Lower leg skin (tissue), 4 donors: ENCODE measurements at places on chromosomes 6 and 20. TPM values are rescaled to one million over a fixed set of nuclear protein-coding genes. Genes with fewer than 3 reads are reported as not detected.

DNA sequence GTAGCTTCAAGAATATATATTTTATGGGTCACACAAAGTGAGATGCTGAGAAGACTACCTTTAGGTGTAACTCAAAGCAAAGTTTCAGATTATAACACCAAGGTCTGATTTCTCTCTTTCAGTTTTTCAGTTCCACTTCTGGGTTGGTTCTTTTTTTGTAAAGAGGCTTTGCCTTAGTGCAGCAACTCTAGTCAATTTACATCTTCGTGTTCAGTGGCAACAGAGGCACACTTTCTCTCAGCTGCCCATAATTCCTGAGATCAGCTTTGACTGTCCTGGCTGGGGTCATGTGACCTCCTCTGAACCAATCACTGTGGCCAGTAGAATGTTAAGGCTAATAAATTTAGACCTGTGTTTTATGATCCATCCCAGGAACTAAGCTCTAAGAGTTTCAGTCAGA, 120.2 kb downstream of the TINAG start:
- no peak for DNase-seq

- DNase-seq: no peak
Observed at GRCh38 chr20:37317316-37317715, 27.9 kb downstream of the MANBAL start.

DNA sequence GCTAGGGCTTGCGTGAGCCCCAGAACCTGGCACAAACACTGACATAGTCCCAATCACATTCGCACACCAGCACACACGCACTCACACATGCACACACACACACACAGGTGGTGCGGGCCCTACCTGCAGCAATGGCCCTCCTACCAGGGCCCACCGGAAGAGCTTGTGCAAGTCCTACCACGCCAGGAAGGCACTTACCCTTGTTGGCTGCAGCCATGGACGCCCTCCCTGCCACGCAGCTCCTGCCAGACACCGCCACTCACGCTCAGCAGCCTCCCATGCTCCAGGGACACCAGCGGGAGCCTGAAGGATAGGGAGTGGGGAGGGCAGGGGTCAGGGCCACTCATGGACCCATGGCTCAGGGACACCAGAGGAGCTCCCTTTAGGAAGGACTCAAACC, 7.7 kb downstream of the ADISSP start:
- DNase-seq: no peak

DNA sequence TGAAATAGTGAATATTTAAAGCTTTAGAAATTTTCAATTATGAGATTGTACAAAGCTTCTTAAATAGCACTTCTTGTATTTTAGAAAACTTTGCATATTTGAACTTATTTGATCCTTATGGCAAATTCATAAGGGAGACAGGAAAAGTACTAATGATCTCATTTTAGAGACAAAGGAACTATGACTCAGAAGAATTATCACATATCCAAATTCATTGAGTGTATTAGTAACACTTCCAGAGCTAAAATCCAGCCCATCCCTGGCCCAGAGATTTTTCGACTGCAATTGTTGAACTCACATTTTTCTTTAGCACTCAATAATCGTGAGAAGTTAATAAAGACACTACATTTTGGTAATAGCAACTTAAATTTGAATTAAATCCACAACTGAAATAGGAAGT, 704.3 kb downstream of the EPM2A start:
- no peak for DNase-seq

SLC32A1 gene
- not detected for total RNA-seq

DNA sequence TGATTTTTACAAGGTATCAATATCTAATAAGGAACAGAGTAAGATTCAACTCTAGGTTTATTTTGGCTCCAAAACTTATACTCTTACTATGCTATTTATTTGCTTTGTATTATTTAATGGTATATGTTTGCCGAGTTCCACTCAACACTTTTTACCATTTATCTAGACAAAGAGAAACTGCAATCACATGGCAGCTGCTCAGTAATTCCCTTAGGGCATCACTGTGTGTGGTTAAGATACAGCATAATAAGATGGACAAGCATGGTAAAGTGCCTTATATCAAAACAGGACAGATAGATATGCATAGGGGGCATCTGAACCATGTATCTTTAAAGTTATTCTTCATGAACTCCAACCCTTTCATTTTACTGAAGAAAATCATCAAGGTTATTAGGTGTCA, 483.0 kb upstream of the ID4 start:
- no peak for DNase-seq

FOXC1 gene
- total RNA-seq: 16.0 TPM

DNA sequence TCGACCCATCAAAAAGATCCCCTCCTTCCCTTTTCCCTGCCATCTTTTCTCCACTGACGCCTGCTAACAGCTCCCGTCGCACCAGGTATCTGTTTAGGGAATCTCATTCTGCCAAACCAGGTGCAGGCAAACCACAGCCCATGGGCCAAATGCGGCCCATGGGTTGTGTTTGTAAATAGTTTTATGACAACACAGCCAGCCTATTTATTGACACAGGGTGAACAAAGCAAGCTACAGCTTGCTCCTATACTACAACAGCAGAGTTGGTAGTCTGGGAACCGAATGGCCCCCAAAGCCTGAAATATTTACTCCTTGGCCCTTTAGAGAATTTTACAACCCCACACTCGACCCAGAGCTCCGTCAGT, 16.4 kb downstream of the NFATC2 start:
- no peak for DNase-seq

- DNase-seq: no peak
Observed at GRCh38 chr6:145148776-145149175, 586.5 kb downstream of the EPM2A start.

DNA sequence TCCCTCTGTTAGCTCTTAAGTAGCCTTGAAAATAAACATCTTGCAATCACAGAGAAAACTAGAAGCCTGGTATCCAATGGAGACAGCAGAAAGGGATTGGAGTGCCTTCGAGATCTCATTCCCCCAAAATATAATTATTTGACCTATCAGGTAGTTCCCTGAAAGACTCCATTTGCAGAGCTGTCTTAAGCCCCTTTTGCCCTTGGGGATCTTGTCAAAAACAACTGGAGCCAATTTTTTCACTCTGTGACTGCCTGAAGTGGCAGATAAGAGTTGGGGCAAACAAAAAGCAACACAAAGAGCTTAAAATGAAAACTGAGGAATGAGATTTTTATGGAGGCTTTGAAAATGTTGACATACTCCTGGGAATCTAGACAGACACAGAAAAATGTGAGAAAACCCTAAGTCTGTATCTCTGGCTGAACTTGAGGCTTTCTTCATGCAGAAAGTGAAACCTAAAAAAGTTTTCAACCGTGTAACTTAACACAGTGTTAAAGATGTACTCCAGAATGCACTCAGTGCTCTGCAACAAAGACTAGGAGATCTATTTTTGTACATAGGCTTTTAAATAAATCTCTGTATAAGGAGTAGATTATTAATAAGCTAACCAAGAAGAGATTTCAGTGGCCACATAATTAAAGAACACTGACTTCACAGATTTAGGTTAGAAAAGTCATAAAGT, 971.1 kb upstream of the MAN1A1 start:
- no peak for DNase-seq

DNA sequence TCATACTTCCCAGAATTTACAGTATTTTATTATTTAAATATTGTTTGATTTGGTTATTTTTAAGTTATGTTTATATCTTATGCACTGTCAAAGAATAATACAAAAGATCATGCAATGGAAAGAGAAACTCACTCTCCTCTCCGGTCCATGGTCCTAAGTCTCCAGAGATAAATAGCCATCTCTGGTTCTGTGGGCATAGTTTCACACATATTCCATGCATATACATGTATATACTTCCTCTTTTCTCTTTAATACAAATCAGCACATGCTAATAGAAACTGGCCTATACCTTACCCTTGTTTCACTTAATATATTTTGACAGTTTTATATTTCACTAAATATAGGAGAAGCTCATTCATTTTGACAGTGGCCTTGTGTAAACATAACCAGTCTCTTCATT, 901.7 kb upstream of the CITED2 start:
- DNase-seq: no peak

SSTR4 gene
- not detected for total RNA-seq

GRCh38 chr20:40606660-40607059, 82.4 kb downstream of the MAFB start:
- no peak for DNase-seq

- no peak for DNase-seq
Observed at GRCh38 chr6:7628909-7629308, 38.9 kb downstream of the SNRNP48 start.

SPEF1 gene
- 0.13 TPM for total RNA-seq

DNA sequence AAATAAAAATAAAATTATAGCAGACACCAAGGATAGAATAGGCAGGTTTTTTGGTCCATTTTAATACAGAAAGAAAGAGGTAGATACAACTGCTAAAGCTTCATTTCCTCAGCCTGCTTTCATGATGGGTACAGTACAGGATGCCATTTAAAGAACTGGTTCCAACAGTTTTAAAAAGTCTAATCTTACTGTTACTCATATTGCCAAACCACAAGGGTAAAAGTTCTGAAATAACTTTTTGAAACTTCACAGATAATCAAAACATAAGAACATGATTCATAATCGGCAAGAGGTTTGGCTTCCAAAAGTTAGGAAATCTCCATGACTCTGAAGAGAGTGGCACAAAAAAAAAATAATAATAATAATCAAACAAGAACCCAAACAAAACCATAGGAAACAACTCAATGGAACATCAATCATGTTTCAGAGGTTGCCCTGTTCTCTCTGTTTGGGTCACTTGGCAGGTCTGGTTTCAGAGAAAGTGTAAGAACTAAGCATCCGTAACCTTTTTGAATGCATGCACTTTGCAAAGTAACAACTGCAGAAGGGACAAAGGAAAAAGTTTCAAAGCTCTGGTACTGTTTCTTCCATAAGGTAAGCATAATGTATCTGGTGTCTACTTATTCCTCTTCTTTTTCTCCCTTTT, 79.7 kb downstream of the SMLR1 start:
- DNase-seq: no peak

SLC16A10 gene
- total RNA-seq: 50.9 TPM

- no peak for DNase-seq
Observed at GRCh38 chr6:55868771-55869479, 6.5 kb downstream of the BMP5 start.

- no peak for DNase-seq
Observed at GRCh38 chr6:43013097-43013842, 476 bp downstream of the MEA1 start.

IL20RA gene
- 179 TPM for total RNA-seq

GRCh38 chr6:39731565-39731964, 6.4 kb upstream of the KIF6 start:
- DNase-seq: no peak

- no peak for DNase-seq
Observed at GRCh38 chr6:3290149-3290930, 31.6 kb downstream of the PSMG4 start.

DNA sequence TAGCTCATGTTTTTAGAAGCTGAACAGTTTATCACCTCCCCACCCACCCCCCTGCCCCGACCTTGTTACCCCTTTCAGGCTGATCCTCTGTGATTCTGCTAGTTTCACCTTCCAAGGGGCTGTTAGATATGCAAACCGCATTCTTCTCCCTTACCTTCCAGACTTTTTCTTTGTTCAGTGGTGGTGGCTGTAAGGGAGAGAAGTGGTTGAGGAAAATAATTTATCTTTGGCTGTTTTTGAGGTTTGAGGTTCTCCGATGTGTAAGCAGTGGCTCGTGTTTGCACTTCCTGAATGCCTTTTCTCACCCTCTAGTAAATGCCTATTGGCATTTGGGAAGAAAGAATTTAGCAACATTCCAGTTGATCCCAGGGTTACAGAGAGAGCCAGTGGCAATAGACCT, 69.4 kb upstream of the KCNG1 start:
- DNase-seq: no peak

DNA sequence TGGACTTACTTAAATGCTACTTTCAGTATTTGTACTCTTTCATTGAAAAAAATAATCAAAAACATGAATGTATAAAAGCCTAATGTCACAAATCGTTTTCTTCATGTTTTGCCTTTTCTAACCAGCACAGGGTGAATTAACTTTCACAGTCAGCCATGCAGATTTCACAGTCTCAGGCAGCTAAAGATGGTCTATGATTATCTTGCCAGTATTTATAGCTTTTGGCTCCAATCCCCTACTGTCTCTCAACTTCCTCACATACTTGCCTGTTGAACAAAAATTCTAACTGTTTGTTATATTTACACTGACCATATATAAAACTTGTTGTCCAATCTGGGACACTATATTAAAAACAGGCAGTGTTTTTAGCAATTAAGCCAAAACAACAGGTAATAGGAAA, 358.2 kb downstream of the ARHGAP18 start:
- no peak for DNase-seq

DNA sequence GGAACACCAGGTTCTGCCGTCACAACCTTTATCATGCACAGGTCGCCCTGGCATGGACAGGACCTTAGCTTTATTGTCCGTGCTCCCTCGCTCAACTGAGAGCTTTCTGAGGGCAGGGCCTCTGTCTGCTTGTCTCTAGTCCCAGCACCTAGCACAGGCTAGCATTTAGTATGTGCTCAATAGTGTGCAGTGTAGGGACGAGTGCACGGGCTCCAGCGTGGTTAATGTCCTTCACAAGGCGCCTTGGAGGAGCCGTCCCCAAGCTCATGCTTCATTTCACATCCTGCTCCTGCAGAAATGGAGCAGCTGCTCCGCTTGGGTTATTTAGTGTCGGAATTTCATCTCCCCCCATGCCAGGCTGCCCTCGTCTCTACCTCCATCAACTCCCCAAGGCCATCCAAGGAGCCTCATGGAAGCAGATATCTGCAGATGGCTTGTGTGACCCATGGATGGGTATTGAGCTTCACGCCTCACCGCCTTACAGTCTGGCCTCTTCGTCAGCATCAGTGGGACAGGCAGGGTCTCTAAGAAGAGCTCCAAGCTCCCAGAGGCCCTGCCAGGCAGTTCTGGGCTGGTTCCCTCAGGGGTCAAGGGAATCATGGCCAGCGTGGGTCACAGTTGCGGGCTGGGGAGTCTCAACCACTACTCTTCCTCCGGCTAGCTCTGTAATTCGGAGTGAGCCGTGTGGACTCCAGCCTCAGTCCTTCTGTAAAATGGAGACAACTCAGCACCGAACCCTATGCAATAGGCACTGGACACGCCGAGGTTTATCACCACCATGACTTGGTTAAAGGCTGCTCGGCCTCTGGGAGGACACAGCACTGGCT, 60.8 kb upstream of the APCDD1L start:
- no peak for DNase-seq

ELOVL5 gene
- total RNA-seq: 32.7 TPM

SLC13A3 gene
- 1.4 TPM for total RNA-seq

PDE7B gene
- 1.5 TPM for total RNA-seq

- DNase-seq: no peak
Observed at GRCh38 chr6:14217728-14218518, 100.4 kb downstream of the CD83 start.

GRM1 gene
- 0.10 TPM for total RNA-seq

UST gene
- total RNA-seq: 16.4 TPM

DNA sequence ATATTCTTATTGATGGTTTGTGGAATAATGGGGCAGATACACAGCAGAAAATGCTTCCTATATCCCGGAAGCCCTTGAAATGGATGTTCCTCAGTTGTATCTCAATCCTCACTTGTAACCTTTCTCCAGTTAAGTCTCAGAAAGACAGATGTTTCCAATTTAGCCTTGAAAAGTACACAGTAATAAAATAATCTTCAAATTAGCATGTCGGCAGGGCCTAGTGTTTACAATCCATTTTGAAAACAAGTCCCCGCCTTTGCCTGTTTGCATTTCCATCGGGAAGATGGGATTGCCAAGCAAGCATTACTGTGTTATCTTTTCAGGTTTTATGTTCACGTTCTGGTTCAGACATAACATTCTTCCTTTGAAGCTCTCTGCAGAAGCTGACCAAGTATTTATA, 41.5 kb downstream of the SNRNP48 start:
- DNase-seq: no peak

GABRR1 gene
- total RNA-seq: 0.86 TPM

SLC26A8 gene
- total RNA-seq: not detected

ZSCAN23 gene
- total RNA-seq: 1.2 TPM
